T-helper 2 cell (primary cell): ENCODE measurements at places on chromosomes 5 and 9.

DNA sequence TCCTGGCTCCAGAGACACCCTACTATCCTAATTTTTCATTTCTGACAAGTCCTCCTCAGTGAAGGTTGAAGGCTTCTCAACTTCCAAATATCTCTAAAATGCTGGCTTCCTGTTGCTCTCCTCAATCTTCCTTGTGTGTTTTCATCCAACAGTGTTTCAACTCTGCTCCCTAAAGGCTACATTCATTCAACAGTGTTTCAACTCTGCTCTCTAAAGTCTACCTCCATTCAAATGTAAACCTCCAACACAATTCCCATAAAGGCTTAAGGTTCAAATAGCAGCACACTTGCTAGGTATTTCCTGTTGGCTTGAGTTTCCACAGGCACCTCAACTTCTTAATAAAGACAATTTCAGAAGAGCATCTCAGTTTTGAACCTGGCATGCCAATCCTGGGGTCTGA, 164.8 kb downstream of the HINT1 start:
- DNase-seq = no peak

- no peak for DNase-seq
Measured at GRCh38 chr5:156695774-156696173, 154.3 kb upstream of the PPP1R2B start.

- DNase-seq = no peak
Measured at GRCh38 chr5:146076455-146076854, 28.9 kb downstream of the PLAC8L1 start.

DNA sequence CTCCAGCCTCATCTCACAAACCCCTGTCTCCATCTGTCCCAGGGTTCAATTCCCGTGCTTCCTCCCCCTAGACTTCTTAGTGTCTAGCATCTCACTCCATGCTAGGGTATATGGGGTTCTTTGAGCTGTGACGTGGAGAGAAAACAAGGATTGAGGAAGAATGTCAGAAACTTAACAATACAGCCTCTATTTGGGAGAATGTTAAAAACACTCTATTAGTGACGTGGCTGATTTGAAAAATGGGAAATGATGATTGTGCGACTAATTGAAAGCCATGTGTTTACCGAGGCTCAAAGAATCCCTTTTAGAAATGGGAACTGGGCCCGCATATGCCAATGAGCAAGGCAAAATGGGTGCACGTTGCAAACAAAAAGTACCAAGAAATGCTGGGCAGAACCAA, 72.7 kb upstream of the TBC1D2 start:
- DNase-seq = no peak

DNA sequence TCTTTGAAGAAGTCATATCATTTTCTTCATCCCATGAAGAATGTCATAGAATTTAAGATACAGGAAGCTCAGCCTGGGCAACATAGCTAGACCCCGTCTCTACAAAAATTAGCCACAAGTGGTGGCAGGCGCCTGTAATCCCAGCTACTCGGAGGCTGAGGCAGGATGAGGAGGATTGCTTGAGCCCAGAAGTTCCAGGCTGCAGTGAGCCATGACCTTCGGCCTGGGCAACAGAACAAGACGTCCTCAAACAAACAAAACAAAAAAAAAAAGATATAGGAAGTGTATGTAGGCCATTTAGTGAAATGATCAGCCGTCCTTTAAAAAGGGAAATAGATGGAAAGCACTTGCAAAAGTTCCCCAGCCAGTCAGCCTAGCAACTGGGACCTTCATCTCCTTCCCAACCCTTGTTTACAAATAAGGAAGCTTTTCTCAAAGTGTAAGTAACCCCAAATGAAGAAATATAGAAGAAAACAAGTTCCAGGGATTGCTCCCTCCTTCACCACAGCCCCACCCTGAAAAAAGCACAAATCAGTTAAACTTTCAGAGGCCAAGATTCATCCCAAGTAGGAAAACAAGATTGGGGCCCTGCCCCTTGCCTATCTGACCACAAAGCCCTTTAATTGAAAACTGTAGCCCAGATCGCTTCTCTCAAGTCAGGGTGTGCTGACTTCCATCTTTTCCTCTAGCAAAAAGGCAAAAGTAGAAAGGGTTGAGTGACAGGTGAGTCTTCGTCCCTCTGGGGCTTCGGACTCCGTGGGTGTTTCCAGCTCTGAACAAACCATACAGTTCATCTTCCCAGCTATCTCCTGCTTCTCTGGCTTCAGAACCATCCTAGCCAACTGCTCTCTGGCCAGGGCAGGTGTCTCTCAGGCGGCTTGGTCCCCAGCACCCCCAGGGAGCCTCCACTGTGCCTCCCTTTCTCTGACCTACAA, 1.2 kb downstream of the SLC31A2 start:
- DNase-seq = no peak

GRCh38 chr9:18985464-18985951, 47.5 kb downstream of the SAXO1 start:
- DNase-seq = no peak

DNA sequence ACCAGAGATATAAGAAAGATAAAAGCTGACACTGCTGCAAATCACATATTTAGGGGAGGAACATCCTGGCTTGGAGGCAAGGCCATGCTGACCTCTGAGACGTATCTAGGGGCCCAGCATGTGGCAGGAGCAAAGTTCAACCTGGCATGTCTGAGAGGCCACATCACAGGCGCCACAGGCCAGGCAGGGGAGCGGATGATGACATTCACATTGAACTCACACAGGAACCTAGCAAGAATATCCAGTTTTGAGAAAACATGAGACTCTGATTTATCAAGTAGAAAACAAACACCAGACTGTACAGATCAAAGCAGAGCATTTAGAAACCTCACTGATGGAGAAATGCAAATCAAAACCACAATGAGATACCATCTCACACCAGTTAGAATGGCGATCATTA, 64.2 kb upstream of the STK32A start:
- DNase-seq = no peak

- no peak for DNase-seq
Measured at GRCh38 chr5:139671096-139671841, 23.1 kb downstream of the CXXC5 start.

- DNase-seq = no peak
Measured at GRCh38 chr5:166032601-166033000, 2258.8 kb upstream of the WWC1 start.

- DNase-seq = no peak
Measured at GRCh38 chr5:548256-548655, 24.0 kb upstream of the SLC9A3 start.

GRCh38 chr9:111481885-111482636, 2.1 kb downstream of the ECPAS start:
- DNase-seq = no peak

GRCh38 chr9:91354881-91355280, 6.8 kb downstream of the AUH start:
- DNase-seq = no peak

DNA sequence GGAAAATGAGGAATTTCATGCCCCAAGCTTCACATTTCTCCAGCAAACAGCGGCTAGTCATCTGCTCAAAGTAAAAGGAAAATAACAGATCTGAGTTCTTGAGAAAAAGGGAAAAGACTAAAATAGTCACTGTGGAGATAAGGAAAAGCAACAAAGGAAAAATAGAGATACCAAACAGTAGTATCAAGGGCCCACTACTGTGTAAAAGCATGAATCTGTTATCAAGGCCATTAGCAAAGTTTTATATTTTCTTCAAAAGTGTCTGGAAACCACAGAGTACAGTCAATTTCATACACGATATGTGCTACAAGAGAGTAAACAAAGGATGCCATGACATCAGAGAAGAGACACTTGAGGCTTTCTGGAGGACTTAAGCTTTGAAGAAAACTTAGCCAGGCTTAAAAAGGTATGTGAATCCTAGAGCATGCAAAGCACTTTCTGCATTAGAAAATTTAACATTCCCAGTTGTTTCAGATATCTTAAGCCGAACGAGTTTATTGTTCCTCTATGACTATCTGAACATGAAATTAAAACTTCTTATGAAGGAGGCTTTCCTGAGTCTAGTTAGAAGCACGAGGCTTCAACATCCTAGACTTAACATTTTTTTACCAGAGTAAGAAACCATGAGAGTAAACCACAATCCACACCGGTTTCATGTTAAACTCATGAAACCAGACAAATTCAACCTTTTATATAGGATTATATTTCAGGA, 1.2 kb downstream of the TTC33 start:
- DNase-seq = no peak

GRCh38 chr9:95455714-95456113, 61.1 kb downstream of the PTCH1 start:
- DNase-seq = no peak

DNA sequence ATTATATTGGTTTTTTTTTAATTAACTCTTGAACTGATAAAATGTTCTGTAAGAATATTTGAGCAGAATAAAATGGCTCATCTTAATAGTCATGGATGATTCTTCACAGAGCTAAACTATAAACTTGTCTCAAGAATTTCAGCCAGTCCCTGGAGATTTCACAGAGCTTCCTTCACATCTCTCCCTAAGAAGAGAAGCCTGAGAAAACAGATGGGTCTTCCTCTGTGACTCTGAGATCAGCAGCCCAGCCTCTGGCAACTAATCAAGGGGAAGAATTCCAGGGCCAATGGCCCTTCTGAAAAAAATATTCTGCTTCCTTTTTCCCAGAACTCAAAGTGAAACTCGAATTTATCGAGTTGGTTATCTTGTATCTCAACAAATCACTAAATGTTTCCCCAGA, 122.2 kb upstream of the ITGA1 start:
- DNase-seq = no peak

- DNase-seq = no peak
Measured at GRCh38 chr5:93596310-93596675, 13.3 kb downstream of the NR2F1 start.

DNA sequence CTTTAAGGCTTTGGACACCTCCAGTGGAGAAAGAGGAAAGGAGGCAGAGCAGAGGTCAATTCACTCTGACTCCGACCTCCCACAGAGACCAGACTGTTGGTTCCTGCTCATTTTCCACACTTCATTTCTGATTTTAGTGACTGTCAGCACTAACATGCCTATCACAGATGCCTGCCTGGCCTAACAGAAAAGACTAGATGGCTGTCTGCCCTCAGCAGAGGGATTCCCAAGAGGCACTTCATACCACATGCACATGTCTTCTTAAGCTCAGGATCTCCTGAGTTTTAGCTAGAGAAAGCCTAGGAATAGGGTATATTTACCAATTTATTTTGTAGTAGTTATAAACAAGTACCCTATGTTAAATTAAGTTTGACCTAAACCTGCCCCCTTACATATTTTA, 336.0 kb downstream of the ENC1 start:
- no peak for DNase-seq

DNA sequence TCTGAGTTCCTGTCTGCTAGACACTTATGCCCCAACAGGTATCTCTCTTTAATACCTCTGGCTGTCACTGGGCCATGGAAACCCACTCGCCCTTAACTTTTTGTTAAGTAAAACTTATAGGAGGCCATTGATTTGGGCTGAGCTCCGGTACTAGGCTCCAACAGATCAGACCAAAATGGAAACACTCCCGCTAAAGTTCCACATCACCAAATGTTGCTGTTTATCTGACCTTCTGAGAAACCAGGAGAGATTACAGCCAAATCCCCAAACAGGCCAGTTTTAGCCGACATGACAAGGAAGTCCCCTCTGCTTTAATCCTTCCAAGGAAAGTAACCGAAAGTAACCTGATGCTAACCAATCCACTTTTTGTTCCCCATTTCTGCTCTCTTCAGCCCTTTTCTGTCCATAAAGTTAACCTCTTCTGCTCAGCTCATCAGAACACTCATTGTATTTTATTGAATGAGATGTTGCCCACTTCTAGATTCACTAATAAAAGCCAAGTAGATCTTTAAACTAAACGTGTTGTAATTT, 115.2 kb upstream of the LHFPL2 start:
- no peak for DNase-seq

DNA sequence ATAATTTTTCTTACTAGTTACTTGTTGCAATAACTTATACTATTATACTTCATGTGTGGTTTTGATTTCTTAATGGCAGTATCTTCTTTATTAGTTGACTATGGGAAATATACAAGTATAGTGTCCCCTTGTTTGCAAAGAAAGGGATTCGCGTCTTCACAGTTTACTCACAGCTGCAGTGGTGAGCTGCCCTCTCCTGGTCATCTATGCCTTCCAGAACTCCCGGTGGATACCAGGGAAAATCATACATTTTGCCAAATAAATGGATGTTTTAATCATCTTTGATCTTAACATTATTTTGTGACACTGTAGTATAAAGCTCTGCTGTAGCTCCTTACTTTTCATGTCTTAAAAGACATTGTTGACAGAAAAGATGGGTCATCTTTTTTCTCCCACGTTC, 142.0 kb downstream of the ZCCHC7 start:
- DNase-seq = no peak

GRCh38 chr5:60356745-60357144, 343.2 kb downstream of the DEPDC1B start:
- no peak for DNase-seq

GRCh38 chr5:120124961-120125360, 339.1 kb upstream of the PRR16 start:
- DNase-seq = no peak

GRCh38 chr9:3419893-3420292, 105.9 kb downstream of the RFX3 start:
- DNase-seq = no peak

DNA sequence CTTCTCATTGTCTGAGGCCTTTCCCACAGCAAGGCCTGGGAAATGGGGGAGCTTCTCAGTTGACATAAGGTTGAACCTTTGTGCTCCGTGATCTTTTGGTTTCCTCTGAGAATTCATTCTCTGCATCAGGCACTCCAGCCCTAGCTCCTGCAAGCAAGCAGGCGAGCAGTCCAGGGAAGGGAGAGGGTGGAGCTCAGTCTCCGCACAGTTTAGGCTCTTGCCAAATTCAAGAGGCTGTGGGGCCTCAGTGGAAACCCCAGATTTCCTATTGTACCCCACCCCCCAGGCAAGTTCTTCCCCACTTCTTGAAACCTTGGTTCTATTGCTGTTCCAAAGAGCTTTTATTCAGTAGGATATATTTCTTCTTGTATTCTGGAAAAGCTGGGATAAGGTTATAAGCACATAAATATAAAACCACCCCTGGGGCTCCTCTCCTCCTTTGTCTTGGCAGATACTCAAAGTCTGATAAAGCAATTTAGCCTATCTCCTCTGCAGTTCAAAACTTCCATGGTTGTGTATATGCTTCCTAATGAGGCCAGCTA, 147.2 kb downstream of the PDZD2 start:
- DNase-seq = no peak

DNA sequence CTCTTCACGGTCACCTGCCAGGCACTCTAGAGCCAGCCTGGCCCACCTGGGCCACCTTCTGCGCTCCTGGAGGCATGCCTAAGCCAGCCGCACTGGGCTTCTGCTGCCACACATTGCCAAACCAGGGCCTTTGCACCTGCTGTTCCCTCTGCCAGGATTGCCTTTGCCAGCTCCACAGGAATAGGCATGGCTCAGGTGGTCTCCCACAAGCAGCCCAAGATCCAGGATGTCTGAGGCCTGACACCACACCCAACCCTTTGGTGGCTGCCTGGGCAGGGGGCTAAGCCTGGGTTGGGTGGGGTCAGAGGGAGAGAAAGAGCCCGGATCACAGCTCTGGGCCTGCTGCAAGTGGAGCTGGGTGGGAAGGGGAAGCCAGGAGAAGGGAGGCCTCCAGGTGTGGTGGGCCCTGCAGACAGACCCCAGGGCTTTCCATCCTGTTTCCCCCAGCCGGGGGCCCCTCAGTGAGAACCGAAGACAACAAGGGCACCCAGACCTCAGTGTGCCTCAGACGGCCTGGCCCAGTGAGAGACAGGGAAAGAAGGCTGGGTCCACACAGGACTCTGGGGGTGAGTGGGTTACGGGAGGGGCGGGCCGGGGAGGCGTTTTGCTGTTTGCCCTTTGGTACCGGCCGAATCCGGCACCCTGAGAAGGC, 672 bp upstream of the SUSD3 start:
- no peak for DNase-seq

- peak; percentile 71 for DNase-seq
Measured at GRCh38 chr9:126704892-126705766, 91.4 kb downstream of the LMX1B start.
